ENCODE measurements at places on chromosomes 11 and 22.

DNA sequence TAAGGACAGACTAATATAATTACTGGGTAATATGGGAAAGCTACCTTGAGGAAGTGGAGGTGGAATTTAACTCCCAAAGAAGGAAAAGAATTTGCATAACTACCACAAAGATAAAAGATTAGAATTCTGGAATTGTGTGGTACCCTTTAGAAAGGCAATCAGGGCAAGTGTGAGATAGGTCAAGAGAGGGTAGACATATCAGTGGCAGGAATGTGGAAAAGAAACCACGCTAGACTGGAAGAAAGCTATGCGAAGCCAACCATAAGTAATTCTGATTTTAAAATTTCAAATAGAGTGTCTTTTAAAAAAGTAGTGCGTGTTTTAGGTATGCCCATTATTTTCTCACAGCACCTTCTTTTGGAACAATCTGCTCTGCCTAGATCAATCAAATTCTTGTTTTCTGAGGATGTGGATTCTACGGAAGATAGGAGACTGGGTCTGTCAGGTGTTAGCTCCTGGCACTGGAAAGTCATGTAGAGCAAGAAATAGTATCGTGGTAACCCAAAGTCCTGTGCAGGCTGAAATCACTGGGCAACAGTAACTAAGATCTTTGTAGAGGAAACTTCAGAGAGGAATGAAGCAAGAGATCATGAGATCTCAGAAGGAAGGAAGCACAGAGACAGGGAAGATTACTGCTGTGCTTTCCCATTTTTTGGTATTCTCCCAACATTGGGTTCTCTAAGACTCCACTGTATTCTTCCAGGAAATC is 111.3 kb upstream of the MTMR2 start:
- no peak for DNase-seq
- H3K27me3 ChIP-seq, result no peaks in the 10 kb centered on the region
- no peaks in the 10 kb centered on the region for H3K36me3 ChIP-seq
- no peak overlapping the region for H3K4me3 ChIP-seq
- H3K4me1 ChIP-seq, result peaks cover 4% of the 10 kb centered on the region

GRCh38 chr11:19426011-19426755 is 185.4 kb upstream of the E2F8 start:
- no peaks in the 10 kb centered on the region for H3K27me3 ChIP-seq
- no peak for DNase-seq
- peaks cover 31% of the 10 kb centered on the region for H3K4me1 ChIP-seq
- H3K27ac ChIP-seq, result no peak overlapping the region
- H3K36me3 ChIP-seq, result no peaks in the 10 kb centered on the region

- DNase-seq, result peak; percentile 29
- no peak overlapping the region for H3K27ac ChIP-seq
- H3K27me3 ChIP-seq, result no peaks in the 10 kb centered on the region
- H3K4me1 ChIP-seq, result no peaks in the 10 kb centered on the region
These were observed 33.4 kb downstream of the PARVB start for GRCh38 chr22:44057401-44057987.

GRCh38 chr22:23913306-23913660 is 19.1 kb downstream of the MIF start:
- peaks cover 17% of the 10 kb centered on the region for H3K4me1 ChIP-seq
- H3K4me3 ChIP-seq, result peak overlapping the region; percentile 2
- H3K27ac ChIP-seq, result peak overlapping the region; percentile 89
- H3K36me3 ChIP-seq, result no peaks in the 10 kb centered on the region
- no peaks in the 10 kb centered on the region for H3K27me3 ChIP-seq

- no peak overlapping the region for H3K4me3 ChIP-seq
- no peak overlapping the region for H3K27ac ChIP-seq
- DNase-seq, result no peak
- peaks cover 40% of the 10 kb centered on the region for H3K4me1 ChIP-seq
- no peaks in the 10 kb centered on the region for H3K27me3 ChIP-seq
These were observed 160.2 kb upstream of the BLID start for GRCh38 chr11:122276221-122276620.

- no peaks in the 10 kb centered on the region for H3K27me3 ChIP-seq
- no peak overlapping the region for H3K4me3 ChIP-seq
- H3K36me3 ChIP-seq, result no peaks in the 10 kb centered on the region
- no peak overlapping the region for H3K27ac ChIP-seq
- H3K4me1 ChIP-seq, result no peaks in the 10 kb centered on the region
- DNase-seq, result peak; percentile 70
These were observed 26.6 kb upstream of the IL17RA start for GRCh38 chr22:17057959-17058814.

GRCh38 chr11:1150116-1150515 is 7.6 kb upstream of the MUC5AC start:
- no peaks in the 10 kb centered on the region for H3K4me1 ChIP-seq
- no peak for DNase-seq
- no peaks in the 10 kb centered on the region for H3K27me3 ChIP-seq
- no peaks in the 10 kb centered on the region for H3K36me3 ChIP-seq
